NCI-H524 (cell line): ENCODE measurements at places on chromosomes 4 and X.

- DNase-seq, result no peak
These were observed 246.2 kb downstream of the SCFD2 start for GRCh38 chr4:53119680-53120079.

DNA sequence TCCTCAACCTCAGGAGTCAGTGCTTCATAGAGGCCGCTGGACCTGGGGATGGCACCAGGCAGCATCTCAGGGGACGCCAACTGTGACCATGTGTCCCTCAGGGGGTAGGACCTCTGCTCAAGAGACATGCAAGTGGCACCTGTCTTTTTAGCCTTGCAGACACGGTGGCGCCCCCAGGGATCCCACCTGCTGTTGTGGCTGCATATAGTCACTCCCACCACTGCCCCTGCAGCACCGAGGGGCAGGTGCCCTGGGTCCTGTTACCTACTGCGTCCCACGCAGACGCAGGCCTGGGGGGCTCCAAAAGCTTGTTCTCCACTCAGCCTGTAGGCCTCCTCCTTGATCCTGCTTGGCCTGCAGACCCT lies 2.5 kb downstream of the MYL5 start:
- no peak for DNase-seq

GRCh38 chrX:14073071-14073470 lies 43.4 kb upstream of the GEMIN8 start:
- no peak for DNase-seq

DNA sequence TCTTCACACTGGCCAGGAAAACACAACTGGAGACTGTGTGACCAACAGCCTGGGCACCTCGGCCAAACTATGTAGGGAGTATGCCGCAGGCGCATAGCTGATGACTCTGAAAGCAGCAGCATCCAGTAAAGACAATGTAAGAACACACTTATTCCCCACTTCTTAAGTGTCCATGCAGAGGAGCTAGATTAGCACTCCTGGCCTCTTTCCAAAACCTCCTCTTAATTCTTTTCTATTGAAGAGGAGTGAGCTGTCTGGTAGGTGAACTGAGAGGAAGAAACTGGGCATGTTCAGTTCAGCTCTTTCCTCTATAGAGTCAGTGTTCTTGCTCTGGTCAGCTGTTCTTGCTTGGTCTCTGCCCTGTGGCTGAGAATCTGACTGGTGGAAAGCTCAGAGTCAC lies 21.1 kb downstream of the NMU start:
- DNase-seq, result peak; percentile 19

DNA sequence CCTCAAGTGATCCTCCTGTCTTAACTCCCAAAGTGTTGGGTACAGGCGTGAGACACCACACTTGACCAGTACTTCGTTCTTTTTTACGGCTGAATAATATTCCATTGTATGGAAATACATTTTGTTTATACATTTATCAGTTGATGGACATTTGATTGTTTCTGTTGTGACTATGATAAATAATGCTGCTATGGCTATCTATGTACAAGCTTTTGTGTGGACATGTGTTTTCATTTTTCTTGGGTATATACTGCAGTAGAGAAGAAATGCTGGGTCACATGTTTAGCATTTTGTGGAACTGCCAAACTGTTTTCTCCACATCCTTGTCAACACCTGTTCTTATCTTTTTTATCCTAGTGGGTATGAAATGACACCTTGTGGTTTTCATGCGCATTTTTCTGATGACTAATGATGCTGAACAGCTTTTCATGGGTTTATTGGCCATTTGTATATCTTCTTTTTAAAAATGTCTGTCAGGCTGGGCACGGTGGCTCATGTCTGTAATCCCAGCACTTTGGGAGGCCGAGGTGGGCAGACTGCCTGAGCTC lies 37.3 kb downstream of the SAT1 start:
- DNase-seq, result no peak

DNA sequence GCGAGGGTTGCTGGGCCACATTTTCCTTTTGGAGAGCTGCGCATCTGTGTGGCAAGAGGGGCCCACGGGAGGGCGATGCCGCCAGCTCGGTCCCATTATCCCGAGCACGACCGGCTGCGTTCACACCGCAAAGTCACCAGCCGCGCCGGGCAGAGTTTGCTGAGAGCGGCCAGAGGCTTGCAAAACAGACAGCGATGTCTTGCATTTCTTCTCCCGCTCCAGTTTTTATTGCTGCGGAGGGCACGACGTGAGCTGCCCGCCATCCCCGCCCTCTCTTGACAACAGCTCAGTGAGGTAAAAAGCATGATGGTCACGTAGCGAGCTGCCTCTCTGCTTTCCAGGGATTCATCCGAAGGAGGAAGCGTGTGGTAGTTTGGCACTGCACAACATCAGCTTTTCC lies 102.1 kb upstream of the TENM3 start:
- no peak for DNase-seq

DNA sequence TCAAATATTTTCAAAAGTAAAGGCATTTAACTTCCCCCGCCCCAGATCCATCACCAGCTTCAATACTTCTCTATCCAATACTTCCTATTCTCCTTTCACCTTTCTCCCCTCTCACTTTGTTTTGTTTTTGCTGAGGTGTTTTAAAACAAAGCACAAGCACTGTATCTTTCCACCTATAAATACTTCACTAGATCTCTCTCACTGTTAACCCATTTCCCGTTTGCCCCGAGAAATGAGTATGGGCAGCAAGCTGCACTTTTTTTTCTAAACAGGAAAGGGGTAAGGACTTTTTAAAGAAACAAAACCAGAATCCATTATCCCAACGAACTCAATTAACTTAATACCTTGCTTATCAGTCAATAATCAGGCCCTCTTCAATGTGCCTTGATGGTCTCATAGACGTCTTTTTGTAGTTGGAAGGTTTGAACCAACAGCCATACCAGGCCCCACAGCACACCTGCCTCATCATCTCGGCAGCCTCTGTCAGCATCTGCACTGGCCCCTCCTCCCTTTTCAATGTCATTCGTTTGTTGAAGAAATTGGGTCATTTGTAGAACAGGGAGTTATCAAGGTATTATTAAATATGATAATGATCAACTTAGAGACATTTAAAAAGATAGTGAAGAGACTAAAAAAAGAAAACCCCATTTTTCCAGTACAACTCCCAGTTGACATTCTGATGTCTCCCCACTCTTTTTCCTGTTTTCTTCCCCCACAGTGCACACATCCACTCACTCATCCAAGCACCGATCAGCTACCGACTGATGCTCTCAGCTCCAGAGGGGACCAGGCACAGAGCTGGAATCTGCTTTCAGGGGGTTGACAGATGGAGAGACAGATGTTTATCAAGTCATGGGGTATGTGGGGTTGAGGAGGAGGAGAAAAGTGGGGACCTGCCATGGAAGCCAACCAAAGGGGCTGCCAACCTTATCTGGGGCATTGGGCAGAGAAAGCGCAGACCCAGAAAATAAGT lies 25.8 kb downstream of the CRMP1 start:
- no peak for DNase-seq

DNA sequence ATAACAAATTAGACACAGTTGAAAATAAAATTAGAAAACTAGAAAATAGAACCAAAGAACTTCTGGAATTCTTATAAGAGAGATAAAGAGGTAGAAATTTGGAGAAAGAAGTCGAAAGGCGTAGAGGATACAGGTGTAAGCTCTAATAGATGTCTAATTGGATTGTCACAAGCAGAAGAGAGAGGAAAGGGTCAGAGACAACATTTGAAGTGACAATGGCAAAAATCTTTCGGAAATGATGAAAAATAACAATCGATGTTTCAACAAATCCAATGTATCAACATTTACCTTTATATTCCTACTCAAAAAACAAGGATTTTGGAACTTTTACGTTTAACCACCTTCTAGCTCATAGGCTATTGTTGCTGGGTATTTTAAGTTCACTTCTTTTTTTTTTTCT lies 3.8 kb downstream of the CXCL8 start:
- no peak for DNase-seq

GRCh38 chrX:15864629-15865028 lies 10.0 kb upstream of the AP1S2 start:
- no peak for DNase-seq

GRCh38 chr4:183096276-183096965 lies 2.6 kb upstream of the WWC2 start:
- DNase-seq, result no peak

DNA sequence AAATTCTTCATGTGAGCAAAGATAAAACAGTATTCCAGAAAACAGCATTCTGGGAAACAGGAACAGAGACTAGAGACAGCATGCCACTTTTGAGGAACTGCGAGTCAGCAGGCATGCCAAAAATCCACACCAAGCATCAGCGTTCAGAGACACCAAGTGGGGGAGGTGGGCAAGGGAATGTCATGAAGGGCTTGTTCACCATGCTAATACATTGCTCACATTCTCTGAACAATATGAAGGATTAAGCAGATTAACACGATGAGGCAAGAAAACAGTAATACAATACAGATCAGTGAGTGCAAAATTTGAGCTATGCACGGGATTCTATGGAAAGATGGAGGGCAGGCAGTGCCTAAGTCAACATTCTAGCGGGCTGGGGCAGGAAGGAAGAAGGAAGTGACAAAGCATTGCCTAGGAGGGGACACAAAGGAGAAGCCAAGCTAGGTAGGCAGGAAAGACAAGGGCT lies 278.3 kb downstream of the FBXW7 start:
- DNase-seq, result peak; percentile 16

GRCh38 chr4:159429693-159430035 lies 326.8 kb downstream of the RAPGEF2 start:
- no peak for DNase-seq

DNA sequence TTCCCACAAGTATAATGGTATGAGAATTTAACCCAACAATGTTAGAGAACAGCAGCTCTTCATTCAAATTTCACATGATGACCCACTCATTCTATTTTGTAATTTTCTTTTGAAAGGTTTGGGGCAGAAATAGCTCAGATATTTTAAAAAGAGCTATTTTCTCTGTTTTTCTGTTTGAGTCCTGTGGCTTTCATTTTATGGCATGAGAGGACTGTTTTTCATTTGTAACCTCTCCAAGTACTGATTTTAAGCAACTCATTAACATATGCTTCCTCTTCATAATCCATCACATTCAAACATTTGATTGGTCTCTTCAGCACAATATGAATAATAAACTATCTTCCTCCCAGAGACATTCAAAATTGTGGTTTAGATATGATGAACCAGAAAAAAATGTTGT lies 129.0 kb upstream of the TEX13A start:
- no peak for DNase-seq

GRCh38 chr4:105992641-105993305 lies 97.5 kb downstream of the NPNT start:
- no peak for DNase-seq

GRCh38 chr4:145938618-145939440 lies at the start of gene ZNF827:
TSS of gene ZNF827 (minus strand) at chr4:145938823. CDS start at chr4:145938407, 416 bp downstream.
- DNase-seq, result peak; percentile 18

DNA sequence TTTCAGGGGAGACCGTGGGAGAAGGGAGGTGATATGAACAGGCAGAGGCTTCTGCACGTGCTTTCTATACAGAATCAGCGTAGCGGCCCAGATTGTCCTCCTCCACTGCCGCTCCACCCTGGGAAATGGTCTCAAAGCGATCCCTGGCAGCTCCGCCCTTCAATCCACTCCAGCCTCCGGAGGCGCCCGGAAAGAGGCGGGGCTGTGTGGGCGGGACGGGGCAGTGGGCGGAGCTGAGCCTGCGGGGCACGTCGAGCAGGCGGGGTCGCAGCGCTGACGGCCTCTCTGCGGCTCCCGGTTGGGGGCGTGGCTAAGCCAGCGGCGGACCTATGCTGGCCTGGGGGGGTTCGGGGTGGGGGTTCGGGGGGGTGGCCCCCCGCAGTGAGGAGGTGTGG lies 210 bp upstream of the SMIM10L2A start:
- peak; percentile 38 for DNase-seq

- DNase-seq, result no peak
These were observed 81.2 kb downstream of the SPRY1 start for GRCh38 chr4:123477711-123478209.

DNA sequence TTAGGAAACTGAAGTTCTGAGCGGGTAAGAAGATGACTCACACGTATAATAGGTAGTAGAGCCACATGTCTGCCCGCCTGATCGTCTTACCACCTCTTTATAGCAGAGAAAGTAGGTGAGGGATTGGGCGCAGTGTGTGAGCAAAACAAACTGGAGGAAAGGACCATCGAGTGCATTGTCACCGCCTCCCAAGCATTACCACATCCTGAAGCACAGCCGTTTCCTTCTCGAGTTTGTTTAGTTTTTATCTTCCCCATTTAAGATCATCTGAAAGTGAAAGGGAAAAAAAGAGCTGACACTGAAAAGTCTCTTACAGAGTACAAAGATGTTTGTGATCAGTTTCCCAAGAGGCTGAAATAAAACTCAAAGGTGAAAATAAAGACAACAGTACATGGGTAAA lies 14.8 kb downstream of the PDK3 start:
- no peak for DNase-seq

DNA sequence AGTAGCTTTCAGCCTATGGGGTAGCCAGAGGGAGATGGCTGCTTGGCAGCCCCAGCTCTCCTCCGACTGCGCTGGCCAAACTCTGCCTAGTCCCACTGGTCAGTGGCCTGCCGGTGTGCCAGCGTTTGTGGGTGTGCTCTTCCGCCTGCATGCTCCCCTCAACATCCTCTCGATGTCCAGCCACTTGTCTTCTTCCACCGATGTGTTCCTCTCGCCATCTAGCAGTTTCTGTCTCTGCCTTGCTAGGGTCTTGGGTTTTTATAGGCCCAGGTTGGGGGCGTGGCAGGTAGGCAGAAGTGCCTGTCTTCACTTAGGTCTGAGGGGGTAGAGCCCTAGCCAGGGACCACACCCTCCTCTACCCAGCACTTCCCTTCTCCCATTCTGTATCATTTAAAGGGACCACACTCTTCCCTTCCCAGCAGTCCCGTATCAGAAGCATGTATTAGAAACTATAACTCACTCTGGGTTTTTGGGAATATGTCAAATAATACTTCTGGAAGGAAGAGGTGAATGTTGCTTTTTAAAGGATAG lies 124.4 kb downstream of the KDM6A start:
- no peak for DNase-seq

DNA sequence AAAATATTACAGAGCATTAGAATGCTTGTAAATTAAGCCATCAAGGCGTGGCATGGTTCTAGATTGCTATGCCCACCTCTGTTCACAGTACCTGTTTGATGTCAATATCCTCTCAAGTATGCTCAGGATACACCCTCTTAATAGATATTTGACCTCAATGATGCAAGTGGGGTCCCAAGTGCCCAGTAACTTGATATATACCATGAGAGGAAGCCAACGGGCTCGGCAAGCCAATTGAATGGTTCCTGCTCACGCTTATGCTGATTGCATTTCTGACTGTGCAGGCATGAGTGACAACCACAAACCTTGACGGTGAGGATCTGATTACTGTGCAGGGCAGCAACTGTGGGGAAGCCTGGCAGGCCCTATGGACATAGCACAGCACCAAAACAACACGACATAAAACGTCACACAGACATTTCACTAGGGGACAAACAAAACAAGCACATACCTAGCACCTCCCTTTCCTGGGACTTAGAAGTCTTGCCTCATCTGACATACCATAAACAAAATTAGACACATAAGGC lies 179.1 kb upstream of the ETNPPL start:
- DNase-seq, result no peak

- no peak for DNase-seq
These were observed 14.1 kb downstream of the HTRA3 start for GRCh38 chr4:8283631-8284121.

GRCh38 chr4:1985294-1985693 lies 23.5 kb downstream of the NELFA start:
- no peak for DNase-seq

GRCh38 chrX:49972328-49972860 lies 50.0 kb downstream of the CLCN5 start:
- no peak for DNase-seq
